Cardiac fibroblast (primary cell): ENCODE measurements at places on chromosomes 6 and 20.

DNA sequence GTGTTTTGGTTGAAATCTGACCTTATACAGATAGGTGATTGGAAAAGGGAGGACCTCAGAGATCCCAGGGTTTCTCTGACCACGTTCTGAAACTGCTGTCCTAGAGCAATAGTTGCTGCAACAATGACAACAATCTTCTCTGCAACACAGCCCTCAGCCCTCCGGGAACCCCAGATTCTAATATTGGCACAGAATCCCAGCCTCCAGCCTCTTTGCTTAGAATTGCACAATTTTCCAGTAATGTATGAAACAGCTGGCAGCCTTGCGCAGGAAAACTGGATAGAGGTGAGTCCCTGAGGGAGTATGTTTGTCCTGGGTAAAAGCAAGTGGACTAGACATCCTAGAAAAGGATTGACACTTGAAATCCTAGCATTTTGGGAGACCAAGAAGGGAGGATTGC, 30.4 kb upstream of the PNRC1 start:
- peak; percentile 75 for DNase-seq

- no peak for DNase-seq
These were observed 729 bp upstream of the ZHX3 start for GRCh38 chr20:41318271-41318649.

- no peak for DNase-seq
These were observed 36.1 kb upstream of the ZBP1 start for GRCh38 chr20:57656252-57656820.

GRCh38 chr6:82458147-82458546, 94.5 kb downstream of the TPBG start:
- no peak for DNase-seq

DNA sequence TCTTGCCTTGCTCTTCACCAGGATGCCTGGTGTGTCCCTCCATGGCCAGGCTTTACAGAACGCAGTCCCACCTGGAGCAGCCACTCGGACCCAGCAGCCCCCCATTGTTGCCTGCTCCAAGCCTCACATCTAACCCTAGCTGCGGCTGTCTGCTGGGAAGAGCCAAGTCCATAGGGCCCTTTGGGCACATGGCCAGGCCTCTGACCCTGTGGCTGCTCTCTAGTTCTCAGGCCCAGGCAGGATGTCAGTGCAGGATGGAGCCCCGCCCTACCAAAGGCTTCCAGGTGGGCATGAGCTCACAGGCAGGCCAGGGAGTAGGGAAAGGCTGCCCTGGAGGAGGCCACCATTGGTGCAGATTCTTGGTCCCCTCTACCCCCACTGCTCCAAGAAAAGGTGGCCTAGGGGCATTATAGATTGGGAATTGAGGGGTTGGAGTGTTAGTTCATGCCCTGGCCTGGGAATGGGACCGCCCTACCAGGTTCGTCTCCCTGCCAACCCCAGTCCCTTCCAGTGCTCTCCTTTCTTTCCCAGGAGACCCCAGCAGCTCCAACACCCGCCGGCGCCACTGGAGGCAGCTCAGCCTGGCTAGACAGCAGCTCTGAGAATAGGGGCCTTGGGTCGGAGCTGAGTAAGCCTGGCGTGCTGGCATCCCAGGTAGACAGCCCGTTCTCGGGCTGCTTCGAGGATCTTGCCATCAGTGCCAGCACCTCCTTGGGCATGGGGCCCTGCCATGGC, 18.7 kb downstream of the MAVS start:
- DNase-seq = no peak

DNA sequence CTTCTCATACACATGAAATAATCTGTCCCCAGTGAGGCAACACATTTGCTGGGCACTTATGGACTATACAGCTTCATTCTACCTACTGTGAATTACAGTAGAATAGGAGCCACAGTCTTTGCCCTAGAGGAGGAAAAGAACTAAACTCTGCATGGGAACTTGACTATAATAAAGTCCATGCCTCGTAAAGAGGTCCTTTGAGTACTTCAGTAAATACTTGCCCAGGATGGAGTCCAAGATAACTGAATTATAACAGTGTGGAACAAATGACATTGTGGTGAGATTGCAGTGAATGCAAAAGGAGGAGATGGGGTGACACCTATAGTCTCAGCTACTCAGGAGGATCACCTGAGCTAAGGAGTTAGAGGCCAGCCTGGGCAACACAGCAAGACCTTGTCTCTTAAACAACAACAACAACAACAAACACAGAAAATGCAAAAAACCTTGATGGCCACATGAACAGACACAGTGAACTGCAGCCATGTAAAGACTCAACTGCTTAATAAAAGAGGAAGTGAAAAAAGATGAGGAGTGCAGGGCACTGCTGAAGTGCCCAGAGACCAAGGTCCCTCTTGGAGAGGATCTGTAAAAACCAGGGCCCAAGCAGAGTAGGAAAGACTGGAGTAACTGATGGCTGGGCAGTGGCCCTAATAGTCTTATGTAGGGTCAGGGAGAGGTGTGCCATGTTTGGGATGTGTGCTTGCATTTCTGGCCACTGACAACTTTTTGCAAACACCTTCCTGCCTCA, 3.7 kb downstream of the MRPS18A start:
- no peak for DNase-seq

DNA sequence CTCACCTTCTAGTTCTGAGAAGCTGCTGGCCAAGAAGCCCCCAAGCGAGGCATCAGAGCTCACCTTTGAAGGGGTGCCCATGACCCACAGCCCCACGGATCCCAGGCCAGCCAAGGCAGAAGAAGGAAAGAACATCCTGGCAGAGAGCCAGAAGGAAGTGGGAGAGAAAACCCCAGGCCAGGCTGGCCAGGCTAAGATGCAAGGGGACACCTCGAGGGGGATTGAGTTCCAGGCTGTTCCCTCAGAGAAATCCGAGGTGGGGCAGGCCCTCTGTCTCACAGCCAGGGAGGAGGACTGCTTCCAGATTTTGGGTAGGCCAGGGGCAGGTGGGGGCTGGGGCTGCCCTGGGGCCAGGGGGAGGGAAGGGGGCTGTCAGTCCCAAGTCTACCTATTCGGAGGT, 2.3 kb downstream of the MYLK2 start:
- no peak for DNase-seq

DNA sequence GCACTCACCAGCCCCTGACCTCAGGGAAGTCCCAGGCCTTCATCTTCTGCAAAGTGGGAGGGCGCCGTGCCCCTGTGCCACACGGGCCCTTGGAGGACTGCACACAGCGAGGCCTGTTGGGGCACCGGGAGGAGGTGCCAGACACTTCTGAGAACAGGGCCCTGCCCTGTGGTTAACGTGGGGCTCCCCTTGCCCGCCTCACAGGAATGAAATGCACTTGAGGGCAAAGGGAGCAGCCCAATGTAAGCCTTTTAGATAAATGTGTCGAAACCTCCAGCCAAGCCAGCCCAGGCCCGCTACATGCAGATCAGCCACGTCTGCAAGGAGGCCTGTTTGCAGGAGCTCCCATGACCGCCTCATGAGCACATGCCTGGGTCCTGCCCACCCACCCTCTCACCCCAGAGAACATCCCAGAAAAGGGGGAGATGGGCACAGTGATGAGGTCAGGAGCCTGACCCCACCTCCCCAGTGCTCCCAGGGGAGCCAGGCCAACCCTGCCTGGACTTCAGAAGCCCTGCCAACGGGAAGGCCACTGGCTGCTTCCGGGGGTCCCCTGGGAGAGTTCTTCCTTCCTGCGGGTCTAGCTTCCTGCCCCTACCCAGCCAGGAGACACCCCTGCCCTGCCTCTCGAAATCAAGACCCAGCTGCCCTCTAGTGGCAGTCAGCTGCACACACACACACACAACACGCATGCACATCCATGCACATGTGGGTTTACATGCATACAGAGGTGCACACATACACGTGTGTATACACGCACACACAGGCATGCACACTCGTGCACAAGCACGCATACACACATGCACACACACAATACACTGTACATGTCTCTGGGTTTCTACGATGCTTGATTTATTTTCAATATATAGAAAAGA, 178.7 kb downstream of the TAF4 start:
- DNase-seq = peak; percentile 46

GRCh38 chr20:4607287-4607713, 114.4 kb upstream of the PRND start:
- peak; percentile 81 for DNase-seq

- no peak for DNase-seq
These were observed 34.2 kb downstream of the PKIG start for GRCh38 chr20:44616604-44616964.

- no peak for DNase-seq
These were observed 114.9 kb upstream of the MOCS1 start for GRCh38 chr6:40049128-40049527.

DNA sequence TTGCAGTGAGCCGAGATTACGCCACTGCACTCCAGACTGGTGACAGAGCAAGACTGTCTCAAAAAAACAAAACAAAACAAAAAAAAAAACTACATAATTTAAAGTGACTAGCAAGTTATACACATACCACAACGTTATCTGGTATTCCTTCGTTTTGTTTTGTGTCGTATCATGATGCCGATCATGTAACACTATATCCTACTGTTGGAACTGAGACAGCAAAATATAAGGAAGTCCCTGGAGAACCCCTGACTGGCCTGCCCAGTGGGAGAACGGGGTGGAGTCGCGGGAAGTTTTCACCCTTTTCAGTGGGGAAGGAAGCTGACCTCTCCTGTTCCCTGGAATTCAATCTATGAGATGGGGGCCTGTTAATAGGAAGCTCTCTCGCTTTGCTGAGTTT, 15.1 kb downstream of the SOX4 start:
- DNase-seq = peak; percentile 69

- DNase-seq = no peak
These were observed 46.3 kb upstream of the HMGN3 start for GRCh38 chr6:79280756-79281155.

GRCh38 chr6:134351615-134352474, 33.9 kb upstream of the SGK1 start:
- DNase-seq = no peak

DNA sequence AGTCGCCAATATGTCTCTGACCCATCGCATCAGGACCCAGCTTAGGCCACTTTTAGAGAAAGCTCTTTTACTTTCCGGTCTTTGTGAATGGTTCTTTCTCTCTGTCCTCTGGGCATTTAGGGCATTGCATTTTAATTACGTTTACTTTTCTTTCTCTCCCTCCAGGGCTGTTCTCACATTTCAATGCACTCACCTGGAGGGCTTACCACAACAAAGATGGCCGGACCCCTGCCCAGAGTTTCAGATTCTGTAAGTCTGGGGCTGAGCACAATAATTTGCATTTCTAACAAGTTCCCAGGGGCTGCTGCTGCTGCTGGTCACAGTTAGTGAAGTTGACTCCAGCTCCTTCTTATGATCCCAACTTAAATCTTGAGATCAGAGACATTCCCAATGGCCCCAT, 3.0 kb downstream of the ANKRD66 start:
- no peak for DNase-seq

DNA sequence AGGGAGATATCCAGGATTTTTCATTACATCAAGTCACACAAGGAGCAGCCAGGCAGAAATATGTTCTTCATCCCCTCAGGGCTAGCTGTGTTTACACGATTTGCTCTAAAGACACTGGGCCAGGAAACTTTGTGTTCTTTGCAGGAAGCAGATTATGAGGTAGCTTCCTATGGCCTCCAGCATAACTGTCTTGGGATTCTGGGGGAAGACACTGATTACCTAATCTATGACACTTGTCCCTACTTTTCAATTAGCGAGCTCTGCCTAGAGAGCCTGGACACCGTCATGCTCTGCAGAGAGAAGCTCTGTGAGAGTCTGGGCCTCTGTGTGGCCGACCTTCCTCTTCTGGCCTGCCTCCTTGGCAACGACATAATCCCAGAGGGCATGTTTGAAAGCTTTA, 11.2 kb downstream of the FAM120B start:
- DNase-seq = no peak

- peak; percentile 68 for DNase-seq
These were observed 123.3 kb downstream of the INSM1 start for GRCh38 chr20:20491110-20491783.
